ENCODE measurements at places on chromosomes 5 and 9.

GRCh38 chr9:97714435-97714834 lies 17.3 kb upstream of the XPA start:
- DNase-seq = no peak

DNA sequence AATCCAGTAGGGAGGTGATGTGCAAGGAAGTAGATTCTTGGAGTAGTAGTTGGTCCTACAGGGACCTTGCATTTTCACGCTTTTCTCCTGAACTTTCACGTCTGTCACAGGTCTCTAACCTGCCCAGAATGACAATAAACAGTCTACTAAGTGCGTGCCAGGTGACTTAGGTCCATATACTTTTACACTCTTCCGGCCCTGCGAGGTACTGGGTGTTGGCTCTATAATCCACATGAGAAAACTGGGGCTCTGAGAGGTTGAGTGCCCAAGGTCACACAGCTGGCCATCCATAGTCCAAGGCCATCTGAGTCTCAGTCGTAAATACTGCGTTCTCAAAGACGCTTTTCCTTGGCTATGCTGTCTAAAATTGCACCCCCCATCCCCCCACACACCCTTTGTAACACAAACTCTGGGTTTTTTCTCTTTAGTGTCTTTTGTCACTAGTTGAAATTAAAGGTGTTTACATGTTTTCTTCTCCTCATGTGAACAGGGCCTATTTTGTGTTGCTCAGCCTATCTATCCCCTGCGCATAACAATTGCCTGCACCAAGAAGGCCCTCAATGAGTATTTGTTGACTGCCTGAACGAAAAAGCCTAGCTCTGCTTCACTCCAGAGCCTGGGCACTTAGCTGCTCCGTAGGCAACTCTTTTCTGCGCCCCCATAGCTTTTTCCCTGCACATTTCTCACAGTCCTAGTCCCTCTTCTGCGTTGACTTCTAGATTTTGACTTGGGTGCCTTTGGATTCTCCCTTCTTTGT lies 943 bp downstream of the SFXN1 start:
- DNase-seq = no peak

GRCh38 chr9:112056996-112057395 lies 118.1 kb downstream of the SUSD1 start:
- no peak for DNase-seq

GRCh38 chr5:131416729-131417128 lies 152.9 kb downstream of the CDC42SE2 start:
- DNase-seq = no peak

DNA sequence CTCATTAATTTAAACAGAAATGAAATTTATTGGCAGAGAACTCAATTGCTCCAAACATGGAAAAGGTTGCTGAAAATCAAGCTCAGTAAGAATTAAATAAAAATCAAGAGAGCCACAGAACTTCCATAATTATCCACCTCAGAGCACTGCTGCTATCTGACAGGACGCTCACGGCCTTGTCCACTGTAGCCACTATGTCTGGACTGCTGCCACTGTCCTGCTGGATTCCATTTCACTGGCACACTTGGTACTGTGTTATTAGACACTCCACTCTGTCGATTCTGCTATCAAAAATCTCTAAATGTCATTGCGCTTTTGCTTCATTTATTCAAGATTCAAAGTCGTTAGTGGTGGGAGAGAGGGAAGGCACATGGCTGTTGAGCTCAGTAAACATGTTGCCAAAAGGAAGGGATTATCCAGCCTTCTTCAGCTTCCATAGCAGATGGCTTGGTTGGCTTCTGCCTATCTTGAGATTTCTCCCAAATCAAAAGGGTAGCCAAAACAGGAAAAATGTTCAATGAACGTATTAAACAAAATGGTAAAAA lies 815.0 kb downstream of the CDH18 start:
- no peak for DNase-seq

DNA sequence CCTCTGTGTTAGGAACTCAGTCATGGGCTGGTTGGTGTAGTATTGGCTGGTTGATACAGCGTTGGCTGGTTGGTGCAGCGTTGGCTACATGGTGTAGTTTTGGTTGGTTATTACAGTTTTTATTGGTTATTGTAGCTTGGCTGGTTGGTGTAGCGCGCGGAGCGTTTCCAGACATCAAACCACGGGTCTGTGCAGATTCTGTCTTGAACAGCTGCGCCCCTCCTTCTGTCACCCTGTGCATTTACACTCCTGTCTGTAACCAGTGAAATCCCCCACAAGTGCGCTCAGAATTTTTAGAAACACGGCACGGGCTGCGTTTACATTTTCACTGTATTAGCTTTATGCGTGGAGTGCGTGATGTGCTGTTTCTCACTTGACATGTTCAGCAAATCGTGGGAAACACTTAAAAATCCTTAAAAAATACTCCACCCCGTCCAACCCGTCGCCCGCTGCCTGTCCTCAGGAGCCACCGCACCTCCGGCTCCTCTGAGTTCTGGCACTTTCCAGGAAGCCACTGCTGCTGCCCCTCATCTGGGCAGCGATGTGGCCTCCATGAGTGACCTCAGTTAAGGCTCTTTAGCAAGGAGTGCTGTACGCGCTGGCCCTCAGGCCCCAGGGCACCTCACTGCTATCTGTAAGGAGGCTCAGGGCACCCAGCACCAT lies 20.8 kb downstream of the NKD2 start:
- no peak for DNase-seq

DNA sequence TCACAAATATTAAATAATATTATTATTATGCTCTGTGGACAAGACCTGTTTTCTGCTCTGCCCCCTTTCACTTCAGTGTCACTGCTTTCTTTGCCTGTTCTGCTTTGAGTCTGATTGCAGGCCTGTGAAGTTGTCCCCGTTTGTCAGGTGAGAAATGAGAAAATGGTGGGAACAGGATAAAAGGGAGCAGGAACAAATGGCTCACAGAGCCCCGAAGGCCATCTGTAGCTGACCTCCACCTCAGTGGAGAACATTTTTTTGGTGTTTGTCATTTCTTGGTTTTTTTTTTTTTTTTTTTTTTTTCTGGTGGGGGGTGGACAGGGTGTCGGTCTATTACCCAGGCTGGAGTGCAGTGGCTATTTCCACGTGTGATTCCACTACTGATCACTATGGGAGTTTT lies 13.2 kb upstream of the S100Z start:
- no peak for DNase-seq

DNA sequence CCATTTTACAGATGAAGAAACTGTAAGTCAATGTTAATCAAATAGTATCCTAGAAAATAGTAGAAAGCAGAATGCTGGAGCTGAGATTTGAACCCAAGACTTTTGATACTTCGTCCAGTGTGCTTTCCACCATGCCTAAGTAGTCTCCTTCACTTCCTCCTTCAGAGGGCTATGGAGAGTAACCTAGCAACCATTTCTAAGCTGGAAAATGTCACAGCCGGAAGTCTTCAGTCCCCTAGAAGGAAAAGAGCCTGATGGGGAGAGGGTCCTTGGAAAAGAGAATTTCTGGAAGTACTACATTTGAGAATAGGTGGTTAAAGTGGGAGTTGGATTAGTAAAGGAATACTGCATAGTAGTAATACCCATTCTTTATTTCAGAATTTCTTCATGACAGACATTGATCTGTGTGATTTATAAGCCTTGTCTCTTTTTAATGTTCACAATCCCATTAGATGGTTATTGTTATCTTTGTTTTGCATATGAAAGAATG lies 32.7 kb downstream of the PCDHAC2 start:
- DNase-seq = no peak

DNA sequence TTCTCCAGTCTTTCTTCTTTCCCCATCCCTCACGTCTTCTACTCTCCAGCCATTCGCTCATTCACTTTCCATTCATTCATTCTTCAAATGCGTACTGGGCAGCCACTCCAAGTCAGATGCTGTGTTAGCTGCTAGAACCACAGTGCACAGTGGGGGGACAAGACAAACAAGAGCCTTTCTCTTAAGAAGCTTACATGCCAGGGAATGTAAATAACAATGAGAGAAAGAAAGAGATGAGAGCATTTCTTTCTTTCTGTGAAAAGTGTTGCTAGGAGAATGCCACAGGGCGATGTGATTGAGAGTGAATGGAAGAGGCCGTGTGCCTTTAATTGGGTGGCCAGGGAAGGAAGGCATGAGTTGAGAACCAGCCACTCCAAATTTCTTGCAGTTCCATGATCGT lies 46.3 kb upstream of the SMIM23 start:
- no peak for DNase-seq

- DNase-seq = no peak
Observed at GRCh38 chr5:154217462-154217861, 26.9 kb downstream of the GALNT10 start.

GRCh38 chr9:122944960-122945888 lies 4.4 kb downstream of the RABGAP1 start:
- DNase-seq = no peak

GRCh38 chr5:27462936-27463335 lies 424.6 kb upstream of the CDH9 start:
- DNase-seq = no peak

DNA sequence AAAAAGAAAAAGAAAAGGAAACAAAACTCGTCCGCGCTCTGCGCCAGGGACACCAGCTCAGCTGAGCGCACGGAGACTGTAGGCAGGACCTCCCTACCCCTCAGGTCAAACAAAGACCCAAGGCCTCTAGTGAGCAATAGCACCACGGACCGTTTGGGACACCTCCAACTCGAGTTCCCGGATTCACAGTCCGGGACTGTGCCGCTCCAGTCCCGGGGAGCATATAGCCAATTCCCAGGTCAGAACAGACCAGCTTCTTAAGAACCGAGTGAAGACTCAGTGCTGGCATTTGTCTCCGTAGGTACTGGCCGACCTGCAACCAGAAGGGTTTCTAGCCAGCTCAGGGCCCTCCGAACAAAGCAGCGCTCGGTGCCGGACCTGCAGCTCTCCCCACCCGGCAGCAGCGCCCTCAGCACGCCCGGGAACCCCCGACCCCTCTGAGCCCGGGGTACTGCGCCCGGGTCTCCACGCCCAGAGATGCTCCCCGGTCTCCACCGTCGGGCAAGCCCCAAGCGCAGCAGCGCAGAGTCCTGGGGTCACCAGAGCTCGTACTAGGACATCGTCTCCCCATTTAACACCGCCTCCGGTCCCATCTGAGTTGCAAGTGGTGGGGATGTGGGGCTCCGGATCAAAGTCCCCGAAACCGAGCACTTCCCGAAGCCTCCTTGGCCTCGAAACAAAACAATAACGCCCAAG lies 591 bp downstream of the ABCA1 start:
- no peak for DNase-seq

- DNase-seq = no peak
Observed at GRCh38 chr5:157306692-157307471, 41.0 kb downstream of the CYFIP2 start.

GRCh38 chr5:6856653-6857052 lies 143.4 kb downstream of the TENT4A start:
- no peak for DNase-seq

DNA sequence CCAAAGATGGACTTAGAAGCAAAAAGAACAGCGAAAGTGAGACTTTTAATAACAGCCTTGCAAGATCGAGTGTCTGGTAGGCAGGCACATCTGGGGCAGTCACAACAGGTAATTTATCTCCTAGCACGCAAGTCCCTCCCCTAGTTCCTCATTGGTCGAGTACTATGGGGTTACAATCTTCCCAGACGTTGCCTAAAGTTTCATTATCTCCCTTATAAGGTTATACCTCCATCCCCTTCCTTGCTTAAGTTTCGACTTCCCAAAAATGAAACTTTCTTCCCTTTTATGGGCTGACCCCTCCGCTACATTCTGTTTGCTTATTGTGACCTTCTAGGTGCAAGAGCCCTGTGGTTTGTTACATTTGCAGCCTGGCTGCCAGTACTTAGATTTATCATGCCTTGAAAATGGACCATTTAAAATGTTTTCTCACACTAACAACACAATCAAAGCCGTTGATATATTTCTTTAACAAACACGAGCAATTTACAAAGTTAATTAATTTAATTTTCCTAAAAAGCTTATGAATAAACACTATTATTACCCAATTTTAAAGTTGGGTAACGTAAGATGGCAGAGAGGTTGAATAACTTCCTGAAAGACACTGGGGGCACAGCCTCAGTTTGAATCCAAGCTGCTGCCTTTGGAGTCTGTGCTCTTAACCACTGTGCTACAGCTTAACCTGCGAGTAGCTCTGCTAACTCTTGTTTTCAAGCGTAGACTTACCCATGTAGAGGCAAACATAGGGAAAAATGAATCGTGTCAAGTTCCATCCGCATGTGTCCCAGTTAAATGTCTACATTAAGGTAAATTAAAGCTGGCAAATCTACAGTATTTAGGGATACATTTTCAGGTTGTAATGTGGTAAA lies 91.7 kb downstream of the EDIL3 start:
- no peak for DNase-seq

GRCh38 chr9:128216781-128217553 lies 13.8 kb downstream of the DNM1 start:
- no peak for DNase-seq

DNA sequence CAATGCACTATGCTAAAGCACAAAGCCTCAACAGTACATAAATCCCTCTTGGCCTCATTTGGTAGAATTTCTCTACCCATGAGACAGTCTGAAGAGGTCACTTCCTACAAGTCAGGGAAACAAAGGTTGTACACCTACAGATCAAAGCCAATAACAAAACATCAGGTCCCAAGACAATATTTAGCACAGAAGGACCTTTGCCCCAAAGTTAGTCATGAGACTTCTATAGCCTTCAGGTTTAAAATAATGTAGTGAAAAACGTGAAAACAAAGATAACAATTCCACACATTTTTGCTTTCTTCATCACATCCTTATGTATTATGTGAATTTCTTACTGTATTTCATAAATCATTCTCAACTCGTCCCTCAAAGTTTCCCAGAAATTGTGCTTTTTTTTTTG lies 15.8 kb downstream of the AFF4 start:
- no peak for DNase-seq

GRCh38 chr5:148179234-148179824 lies 11.0 kb downstream of the SPINK14 start:
- peak; percentile 11 for DNase-seq

DNA sequence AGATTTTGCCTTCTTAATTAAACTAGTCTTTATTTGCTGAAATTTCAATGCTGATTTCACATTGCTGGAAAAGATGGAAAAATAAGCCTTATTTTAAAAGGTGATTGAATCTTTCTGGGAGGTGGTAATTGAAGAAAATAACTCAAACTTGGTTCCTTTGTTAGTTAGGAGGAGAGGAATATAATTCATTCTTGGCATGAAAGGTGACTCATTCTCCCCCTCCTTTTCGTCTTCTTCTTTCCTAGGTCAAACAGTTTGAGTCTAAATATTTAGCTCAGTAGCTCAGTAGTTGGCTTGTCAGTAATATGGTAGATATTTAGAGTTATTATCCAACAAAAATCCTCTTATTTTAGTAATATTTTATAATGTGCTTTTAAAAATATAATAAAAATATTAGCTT lies 353.9 kb upstream of the MEF2C start:
- no peak for DNase-seq

- no peak for DNase-seq
Observed at GRCh38 chr9:121299467-121300282, 31.7 kb downstream of the GSN start.

DNA sequence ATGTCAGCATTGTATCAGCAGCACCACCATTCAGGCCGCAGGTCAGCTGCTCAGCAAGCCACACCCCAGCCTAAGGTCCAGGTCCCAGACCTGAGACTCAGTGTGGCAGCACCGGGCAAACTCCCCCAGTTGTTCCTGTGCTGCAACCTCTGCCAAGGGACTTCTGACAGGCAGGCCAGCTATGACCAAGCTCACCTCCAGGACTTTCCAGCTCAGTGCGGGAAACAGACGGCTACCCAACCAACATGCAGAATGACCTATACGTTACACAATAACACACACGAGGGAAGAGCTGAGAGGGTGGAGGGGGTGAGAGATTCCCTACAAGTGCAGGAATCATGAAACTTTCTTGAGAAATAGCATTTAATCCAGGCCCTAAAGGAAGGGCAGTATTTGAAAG lies 143.7 kb downstream of the FSTL4 start:
- DNase-seq = no peak
